Heart left ventricle (tissue), 16 donors: ENCODE measurements at places on chromosomes 7 and 10. TPM values are rescaled to one million over a fixed set of nuclear protein-coding genes. Genes with fewer than 3 reads are reported as not detected.

DNA sequence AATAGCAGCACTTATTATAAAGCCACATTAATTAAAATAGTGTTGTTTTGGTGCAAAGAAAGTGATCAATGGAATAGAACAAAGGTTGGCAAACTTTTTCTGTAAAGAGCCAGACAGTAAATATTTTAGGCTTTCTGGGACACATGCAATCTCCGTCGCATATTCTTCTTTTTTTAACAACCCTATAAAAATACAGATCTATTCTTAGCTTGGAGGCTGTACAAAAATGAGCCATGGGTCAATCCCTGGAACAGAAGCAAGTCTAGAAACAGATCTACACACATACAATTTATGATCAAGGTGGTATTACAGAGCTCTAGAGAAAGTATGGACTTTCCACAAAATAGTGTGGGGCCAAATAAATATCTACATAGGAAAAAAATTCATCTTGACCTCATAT is 71.8 kb downstream of the ARHGAP21 start:
- DNase-seq, result no peak

DNA sequence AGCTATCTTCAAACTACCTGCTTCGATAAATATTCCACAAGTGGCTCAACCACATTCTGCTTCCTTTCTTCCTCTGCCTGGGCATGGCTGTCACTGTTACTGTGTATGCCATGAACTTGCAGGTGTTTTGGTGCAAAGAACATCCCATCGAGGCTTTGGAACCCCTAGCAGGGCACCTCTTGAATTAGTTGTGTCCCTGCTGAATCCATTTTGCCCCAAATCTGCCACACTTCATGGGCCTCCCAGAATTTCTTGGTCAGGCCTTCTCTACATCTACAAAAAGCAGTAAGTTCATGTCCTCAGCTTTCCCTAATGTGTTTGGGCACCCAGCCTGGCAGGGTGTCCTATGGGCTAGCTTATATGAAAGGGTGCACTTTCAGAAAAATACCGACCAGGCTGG is 53.6 kb downstream of the AKR1B1 start:
- DNase-seq, result no peak

DNA sequence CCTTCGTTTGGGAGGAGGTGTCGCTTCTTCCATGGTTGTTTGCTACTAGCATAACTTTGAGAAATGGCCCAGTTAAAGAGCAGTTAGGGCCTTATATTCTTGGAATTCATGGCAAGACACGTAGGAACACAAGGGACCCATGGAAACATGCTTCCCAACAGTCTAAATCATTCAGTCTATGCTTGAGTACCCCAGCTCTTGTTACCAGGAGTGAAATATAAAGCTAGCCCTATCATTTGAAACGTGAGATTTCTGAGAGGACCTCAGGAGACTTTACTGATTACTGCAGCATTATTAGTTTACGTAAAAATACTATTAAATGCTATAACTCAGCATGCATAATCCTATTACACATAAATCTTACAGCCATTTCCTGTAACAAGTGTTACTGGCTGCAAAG is 328.6 kb upstream of the CDC14C start:
- no peak for DNase-seq

GRCh38 chr7:55117286-55117685 is 98.5 kb downstream of the EGFR start:
- DNase-seq, result no peak

DNA sequence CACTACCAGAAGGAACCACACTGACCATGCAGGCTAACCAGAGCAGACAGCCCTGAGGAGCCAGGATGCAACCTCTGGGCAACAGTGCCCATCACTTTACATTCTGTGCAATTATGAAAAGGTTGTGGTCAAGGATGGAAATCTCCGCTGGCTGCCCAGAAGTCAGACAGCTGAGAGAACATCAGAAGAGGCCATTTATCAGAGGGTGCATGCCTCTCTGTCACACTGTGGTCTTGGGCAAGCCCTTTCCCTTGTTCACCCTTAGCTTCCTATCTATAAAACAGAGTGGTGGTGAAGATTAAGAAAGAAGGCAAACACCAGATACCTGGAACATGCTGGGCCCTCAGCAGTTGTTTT is 120.7 kb upstream of the GDF10 start:
- no peak for DNase-seq

DNA sequence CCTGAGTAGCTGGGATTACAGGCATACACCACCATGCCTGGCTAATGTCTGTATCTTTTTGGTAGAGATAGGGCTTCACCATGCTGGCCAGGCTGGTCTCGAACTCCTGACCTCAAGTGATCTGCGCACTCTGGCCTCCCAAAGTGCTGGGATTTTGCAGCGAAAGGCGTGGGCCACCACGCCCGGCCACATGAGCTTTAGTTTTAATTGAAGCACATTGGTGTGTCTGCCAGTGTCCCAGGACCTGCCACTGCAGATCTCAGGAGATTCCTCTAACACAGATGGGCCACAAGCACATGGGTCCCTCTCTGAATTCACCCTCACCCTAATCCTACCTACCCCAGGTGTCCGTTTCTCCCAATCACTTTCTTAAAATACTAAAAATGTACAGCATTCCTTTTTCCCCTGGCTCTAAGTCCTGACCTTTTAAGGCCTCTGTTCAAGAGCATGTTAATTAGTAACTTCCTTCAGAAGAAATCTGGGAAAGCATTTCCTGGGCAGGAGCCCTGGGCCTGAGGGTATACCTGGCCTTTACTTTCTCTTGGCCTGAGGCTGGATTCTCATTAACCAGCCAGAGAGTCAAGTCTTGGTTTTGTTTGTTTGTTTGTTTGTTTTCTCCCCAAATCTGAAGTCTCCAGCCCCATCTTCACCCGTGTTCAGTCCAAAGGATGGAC is 82.6 kb downstream of the PRPF18 start:
- no peak for DNase-seq

DNA sequence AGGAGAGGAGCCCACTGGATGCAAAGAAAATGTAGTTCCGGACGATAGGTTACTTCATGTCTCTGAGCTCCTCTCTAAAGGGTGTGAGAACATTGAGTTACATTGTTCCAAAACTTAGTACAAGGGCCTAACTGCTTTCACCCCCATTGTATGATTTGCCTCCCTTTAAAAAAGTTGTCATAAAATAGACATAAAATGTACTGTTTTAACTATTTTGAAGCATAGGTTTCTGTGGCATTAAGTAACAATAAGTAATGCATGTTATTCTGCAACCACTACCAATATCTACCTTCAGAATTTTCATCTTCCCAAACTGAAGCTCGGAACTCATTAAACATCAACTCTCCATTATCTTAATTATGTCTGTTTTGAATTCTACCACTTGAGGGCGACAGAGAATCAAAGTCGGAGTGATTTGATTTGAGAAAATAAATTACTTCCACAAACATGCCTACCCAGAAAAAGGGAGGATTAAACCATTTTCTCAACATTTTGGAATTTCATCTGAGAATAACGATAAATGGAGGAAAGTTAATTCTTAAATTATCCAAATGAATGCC is 2.7 kb downstream of the IGFBP1 start:
- no peak for DNase-seq

- DNase-seq, result no peak
These were observed 1.7 kb upstream of the NKX6-2 start for GRCh38 chr10:132787495-132788179.

DNA sequence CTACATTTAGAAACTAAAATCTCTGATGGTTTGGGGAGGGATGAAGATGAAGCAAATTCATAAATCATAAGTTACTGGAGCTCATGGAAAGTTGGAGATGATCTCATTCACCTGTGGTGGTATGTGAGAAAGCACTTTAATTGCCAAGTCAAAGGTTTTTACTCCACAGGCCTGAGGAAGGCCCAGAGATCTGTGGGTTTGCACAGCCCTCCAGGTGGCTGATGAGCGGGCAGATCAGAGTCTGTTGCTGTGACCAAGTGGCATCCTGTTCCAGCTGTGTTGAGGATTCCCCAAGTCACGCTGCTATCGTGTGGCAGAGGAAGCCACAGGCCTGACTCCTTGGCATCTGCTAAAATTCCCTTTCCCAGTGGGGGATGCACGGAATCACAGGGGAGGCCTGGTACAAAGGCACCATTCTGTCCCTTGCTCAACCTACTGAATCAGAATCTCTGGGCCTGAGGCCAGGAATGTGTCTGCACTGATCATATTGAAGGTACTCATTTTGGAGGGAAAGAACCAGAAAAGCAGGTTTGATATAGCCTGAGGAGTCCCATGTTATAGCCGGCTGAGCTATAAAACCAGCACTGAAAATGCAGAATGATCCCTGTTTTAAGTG is 19.7 kb upstream of the DDC start:
- DNase-seq, result no peak

DNA sequence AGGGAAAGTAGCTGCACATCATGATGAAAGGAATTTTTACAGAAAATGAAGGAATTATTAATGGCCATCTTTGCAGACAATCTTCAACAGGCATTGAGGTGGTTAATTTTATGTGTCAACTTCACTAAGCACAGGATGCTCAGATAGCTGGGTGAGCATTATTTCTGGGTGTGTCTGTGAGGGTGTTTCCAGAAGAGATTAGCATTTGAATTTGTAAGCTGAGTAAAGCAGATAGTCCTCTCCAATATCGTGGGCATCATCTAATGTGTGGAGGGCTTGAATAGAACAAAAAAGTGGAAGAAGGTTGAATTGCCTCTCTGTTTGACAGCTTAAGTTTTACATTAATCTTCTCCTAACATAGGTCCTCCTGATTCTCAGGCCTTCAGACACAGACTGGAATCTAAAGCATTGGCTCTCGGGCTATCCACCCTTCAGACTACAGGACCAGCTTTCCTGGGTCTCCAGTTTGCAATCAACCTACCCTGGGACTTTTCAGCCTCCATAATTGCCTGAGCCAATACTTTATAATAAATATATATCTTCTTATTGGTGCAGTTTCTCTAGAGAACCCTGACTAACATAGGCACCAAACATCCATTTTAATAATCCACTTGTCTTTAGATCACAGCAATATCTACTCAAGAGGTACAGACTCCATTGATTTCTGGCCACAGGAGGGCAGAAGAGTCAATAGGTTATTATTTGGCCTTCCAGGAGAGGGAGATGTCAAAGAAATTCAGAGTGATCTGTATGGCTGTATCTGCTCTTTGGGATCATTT is 10.5 kb upstream of the CRPPA start:
- no peak for DNase-seq

DNA sequence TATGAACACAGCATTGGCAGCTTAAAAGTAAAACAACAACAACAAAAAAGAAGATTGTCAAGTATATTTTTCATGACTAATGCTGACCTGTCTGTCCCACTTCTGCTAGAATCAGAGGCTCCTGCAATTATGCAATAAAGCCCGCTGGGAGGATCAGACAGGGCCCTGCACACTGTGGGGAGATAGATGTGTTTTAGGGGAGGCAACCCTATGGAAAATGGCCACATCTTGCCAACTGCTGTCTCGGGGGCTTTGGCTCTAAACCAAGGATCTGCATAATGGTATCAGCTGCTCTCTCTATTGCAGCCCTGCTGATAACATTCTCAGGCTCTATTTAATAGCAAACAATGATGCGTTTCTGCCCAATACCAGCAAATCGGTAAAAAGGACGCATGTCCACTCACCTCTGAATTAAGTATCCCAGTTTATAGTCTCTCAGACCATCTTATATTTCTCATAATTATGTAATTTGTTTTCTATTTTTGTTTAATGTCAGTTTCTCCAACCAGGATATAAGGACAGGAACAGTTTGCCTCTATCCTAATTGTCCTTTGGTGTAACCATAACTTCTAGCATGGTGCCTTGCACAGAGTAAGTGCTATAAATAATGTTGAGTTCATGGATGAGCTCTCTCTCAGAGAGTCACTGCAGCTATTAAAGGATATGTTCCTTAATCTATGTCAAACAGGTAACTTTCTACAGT is 15.3 kb upstream of the PRKAR2B start:
- DNase-seq, result no peak

DNA sequence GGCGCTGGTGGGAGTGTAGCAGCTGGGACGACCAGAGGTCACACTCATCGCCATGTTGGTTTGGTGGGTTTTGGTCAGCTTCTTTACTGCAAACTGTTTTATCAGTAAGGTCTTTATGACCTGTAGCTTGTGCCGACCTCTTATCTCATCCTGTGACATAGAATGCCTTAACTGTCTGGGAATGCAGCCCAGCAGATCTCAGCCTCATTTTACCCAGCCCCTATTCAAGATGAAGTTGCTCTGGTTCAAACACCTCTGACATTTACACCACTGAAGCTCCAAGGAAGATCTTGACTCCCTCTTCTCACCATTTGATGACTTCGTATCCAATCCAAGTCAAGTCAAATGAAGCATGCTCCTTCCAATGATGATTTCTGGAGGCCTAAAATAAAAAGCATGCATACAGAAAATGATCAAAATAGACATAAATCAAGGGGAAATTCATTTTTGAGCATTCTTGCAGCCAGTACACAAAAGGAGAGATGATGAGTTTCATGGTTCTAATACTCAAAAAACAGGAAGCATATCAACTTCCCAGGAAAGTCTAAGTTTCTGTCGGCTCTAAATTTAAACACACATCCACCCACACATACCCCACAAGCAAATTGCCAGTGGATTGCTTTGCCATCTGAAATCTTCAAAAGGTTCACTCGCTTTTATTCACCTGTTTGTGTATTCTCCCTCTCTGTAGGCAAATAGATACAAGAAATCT is 2.4 kb upstream of the PSMG3 start:
- DNase-seq, result no peak

GRCh38 chr10:43174969-43175368 is 36.7 kb downstream of the CSGALNACT2 start:
- DNase-seq, result no peak

GRCh38 chr10:95837783-95838182 is 70.0 kb upstream of the CC2D2B start:
- no peak for DNase-seq

DNA sequence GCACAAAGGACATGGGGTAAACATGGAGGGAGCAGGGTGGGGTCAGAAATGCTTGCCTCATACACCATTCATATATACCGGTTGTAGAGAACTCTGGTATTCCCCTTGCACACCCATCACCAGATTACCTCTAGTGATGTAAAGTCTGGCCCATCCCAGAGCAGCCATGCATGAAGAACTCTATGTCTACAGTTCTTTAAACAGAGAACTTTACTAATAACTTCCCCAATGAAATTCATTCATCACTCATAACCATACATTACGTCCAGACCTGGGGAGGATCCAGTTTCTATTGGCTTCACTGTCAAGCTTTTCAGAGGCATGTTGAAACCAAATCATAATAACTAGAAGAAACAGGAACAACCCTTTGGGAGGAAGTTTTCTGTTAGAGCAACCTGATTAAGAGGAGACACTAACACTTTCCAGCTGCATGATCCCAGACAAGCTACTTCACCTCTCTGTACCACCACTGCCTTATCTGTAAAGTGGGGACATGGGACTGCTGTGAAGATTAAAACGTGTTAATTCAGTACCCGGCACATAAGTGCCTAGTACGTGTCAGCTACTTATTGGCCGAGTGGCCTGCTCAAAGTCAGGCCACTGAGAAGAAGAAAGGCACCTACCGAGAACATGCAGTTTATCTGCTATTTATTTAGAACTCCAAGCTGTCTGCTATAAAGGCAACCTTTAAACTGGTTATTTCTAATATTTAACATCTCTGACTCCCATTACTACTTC is 59.7 kb downstream of the IGF2BP3 start:
- DNase-seq, result no peak

Gene TMEM236
- 0.09 TPM for total RNA-seq

Gene LHFPL3
- not detected for total RNA-seq

Gene SPACDR
- total RNA-seq, result not detected

Gene ASAH2B
- 4.5 TPM for total RNA-seq

Gene ZNF736
- 7.3 TPM for total RNA-seq

Gene TMEM225B
- total RNA-seq, result not detected

Gene EN2
- total RNA-seq, result not detected

Gene IL6
- 0.73 TPM for total RNA-seq

Gene SEMA3A
- total RNA-seq, result 4.2 TPM

Gene SPDYE6
- not detected for total RNA-seq

Gene SPDYE5
- not detected for total RNA-seq

Gene AOC1
- total RNA-seq, result not detected

Gene SPDYE1
- not detected for total RNA-seq

Gene FAM24B
- not detected for total RNA-seq
